Stimulated activated CD4-positive, alpha-beta T cell treated with anti-CD3 and anti-CD28 coated beads, TNF-alpha, amount 100 ng/mL, for 4 hours (primary cell): ENCODE measurements at places on chromosomes 11 and 22.

GRCh38 chr22:37752189-37753087, 55.3 kb upstream of the GCAT start:
- no peak for DNase-seq

DNA sequence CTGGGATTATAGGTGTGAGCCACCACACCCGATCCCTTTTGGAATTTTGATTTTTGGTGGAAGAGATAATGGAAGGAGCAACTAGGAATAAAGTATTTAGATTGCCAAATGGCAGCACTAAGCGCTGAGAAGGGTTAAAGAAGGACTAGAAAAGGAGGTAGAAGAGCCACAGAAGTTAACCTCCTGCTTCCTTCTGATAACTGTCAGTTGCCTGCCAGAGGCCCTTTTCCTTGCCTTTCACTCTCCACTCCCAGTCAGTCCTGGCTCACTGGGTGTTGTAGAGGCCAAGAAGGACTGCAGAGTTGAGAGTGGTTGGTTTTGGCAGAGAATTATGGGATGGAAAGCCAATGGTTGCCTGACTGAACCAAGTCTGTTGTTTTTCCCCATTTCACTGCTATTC, 19.3 kb downstream of the ZC3H12C start:
- DNase-seq: no peak

- no peak for DNase-seq
Observed at GRCh38 chr11:7655253-7656217, 17.8 kb downstream of the CYB5R2 start.

DNA sequence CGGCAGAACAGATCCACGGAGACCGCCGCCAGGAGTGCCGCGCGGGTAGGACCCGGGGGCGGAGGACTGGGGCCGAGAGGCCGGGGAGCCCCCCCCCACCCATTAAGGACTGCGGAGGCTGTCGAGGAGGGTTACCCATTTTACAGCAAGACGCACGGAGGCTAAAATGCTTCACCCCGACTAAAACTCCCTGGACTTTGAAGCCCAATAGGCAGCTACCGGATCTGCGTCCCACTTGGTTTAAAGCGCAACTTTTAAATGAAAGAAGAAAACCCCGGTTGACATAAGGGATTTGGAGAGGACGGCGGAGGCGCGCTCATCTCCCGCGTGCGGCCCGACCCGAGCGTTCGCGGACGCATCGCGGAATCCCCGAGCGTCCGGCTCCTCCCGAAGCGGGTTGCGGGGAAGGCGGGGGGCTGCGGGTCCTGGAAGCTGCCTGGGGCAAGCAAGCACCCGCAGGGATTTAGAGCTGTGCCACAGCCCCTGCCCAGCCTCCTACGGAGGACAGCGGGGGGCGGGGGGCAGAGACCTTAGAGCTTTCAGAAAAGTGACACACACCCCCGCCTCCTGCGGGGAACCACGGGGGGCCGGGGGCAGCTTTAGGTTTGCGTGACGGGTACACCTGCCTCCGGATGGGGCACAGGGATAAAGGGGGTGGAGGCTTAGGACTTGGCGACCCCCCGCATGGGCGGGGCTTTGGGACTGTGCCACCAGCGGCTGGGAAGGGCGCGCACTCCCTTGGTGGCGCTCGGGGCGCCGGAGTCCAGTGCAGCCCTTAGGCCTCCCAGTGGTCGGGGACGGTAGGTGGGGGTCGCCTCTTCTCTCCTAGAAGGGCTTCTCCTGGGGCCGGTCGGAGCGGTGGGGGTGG, 760 bp upstream of the CELSR1 start:
- DNase-seq: no peak

GRCh38 chr11:58531865-58532341, 24.0 kb upstream of the OR5B21 start:
- no peak for DNase-seq

DNA sequence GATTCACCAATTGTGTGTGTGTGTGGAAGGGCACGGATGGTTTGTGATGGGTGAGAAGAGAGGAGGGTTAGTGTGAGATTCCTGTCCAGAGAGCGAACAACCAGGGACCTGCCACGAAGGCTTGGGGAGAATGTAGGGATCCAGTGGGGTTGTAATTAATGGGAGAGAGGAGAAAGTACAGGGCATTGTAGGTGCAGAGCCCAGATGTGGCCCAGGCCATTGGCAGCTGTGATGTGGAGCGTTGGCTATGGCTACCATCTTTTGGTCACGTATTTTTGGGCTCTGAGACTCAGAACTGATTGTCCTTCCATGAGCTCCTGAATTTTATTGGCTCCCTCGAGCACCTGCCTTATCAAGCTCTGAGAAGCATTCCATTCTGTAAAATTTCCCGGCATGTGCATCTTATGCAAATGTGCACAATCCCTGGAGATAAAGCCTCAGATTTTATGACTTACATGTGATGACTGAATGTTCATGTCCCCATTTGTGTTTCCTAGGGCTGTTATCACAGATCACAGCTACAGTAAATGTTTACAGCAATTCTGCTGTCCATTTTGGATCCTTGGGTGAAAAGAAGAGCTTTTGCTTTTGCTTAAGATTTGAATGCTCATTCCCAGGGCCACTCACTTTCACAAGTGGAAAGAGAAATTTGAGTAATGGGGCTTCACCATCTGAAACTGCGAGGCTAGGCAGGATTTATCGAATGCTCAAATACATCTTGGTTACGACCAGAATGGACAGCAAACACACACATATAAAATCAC, 33.1 kb downstream of the SLC5A1 start:
- DNase-seq: no peak

DNA sequence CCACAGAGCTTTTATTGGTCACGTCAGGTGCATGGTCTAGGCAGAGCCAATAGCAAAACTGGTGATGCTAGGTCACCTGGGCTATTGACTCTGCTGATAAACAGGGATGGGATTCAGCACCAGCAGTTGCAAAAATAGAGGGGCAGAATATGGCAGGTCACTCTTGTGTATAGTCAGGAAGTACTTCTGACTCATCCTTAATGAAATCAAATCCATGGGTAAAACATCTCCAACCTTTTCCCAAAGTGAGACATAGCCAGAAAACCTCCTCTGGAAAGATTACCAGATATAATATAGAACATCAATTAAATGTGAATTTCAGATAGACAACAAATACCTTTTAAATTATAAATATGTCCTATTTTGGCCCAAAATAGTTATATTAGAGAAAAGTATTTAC, 383.2 kb downstream of the METTL15 start:
- no peak for DNase-seq

- DNase-seq: no peak
Observed at GRCh38 chr11:66950112-66950535, 8.1 kb downstream of the PC start.

DNA sequence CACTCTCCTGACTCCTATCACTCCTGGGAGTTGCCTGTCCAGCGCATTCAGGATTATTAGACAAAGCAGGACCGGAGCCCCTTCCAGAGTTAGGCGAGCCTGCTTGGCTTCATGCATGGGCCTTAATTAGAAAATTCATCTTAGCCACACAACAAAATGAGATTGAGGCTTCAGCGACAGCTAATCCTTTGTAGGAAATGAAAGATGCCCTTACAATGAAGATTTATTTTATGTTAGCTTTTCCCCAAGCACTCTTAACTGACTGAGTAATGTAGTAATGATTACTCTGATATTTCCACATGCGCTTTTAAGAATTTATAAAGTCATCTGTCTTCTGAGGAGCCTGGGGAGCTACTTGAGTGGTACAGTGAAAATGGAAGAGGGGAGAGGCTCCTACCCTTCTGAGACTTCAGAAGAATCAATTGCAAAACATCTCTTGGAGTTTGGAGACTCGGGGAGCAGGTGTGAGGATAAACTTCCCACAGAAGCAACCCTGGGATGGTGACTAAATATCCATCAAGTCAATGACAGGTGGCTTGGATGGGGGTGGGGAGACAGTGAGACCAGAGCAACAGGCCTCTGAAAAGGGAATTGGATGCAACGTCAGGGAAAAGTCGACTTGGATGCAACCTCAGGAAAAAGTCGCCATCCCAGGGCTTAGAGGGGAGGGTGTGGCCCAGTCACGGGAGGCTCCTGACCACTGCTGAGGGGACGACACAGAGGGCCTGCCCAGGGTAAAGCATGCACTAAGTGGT, 434.5 kb upstream of the B3GAT1 start:
- DNase-seq: no peak

GRCh38 chr11:113557926-113558325, 82.7 kb upstream of the DRD2 start:
- DNase-seq: no peak

DNA sequence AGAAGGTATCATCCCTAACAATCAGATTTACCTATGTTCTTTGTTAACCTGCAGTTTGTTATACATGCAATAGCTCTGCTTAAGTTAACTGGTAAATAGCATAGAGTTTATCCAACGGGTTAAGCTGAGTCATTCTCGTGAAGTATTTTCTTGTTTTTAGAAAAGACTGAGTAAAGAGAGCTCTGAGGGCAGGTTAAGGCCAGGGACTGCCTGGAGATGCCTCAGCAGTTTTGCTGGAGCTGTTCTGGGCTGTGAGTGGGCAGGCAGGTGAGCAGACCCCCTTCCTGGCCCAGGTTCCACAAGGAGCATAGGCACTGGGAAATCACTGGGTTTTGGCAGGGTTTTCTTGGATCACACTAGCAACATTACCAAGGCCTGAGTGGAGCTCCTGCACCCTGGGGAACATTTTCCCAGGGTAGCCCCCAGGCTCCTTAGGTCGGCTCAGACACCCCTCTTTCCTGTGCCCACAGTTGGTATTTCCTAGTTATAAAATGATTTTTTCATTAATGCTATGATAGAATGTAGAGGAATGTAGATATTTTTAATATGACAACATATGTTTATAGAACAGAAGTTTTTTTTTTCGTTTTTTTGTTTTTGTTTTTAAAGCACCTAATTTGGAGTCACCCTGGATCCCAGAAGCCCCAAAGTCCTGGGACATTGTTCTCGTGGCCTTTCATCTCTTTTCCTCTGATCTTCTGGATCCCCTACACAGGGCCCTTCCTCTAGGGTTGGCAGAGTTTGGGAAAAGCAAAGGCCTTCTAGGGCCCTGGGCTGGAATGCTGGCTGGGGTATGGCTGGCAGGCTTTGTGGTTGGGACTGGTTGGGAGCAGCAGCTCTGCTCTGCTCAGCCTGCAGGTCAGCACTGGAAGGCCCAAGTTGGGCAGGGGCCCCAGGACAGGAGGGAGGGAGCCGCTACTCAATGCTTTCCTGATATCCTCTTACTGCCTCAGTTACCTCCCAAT, 26.7 kb downstream of the IRAG1 start:
- DNase-seq: no peak

DNA sequence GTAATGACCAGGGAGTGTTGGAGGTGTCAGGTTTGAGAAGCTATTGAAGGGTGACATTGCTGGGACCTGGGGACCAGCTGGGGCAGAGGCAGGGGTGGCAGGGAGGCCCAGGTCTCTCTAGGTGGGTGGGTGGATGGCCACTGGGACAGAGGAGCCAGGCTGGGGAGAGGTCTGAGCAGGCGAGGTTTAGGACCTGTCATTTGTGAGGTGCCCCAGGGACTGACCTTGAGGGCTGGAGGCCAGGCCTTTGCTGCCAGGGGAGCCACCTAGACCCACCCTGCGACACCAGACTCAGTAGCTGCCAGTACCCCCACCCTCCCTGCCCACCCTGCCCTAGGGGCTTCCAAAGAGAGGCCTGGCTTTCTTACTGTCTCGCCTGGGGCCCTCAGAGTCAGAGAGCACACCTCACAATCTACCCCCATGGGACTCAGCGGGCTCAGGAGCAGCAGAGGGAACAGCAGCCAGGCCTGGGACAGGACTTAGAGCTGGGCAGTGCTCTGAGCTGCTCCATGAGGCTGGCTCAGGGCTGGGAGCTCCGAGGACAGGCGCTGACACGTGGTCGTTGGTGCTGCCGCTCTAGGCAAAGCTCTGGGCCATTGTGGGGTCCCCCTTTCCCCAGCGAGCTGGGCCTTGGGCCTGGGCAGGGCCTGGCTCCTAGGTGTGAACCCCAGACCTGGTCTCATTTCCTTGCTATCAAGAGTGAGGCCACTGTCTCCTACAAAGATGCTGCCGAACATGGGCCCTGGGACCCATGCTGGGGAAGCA, 28.6 kb upstream of the PPARA start:
- no peak for DNase-seq

- no peak for DNase-seq
Observed at GRCh38 chr22:26707090-26707489, 49.7 kb downstream of the MIAT start.

DNA sequence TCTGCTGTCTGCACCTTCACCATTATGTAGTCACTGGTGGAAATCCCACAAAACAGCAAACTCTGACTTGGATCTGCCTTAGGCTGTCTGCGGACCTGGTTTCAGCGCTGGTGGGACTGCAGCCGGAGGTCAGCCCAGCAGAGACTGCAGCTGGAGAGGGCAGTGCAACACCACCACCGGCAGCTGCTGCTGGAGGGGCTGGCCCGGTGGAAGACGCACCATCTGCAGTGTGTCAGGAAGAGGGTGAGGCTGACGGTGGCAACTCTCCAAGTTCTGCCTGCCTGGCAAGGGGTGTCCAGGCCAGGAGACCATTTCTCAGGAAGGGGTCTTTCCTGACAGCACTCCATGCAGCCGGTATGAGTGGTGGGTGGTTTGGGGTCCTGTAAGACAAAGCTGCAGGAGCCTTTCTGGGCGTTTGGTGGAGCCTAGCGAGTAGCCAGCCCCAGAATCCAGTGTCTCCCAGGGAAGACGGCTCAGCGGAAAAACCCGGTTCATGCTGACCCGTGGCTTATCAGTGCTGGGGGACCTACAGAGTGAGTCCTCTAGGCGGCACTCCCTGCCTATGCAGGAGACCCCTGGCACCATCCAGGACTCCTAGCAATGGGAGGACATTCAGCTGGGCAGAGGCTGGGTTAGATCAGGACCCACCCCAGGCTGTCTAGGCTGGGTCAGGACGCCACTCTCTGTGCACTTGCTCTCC, 50.8 kb downstream of the PISD start:
- DNase-seq: no peak

DNA sequence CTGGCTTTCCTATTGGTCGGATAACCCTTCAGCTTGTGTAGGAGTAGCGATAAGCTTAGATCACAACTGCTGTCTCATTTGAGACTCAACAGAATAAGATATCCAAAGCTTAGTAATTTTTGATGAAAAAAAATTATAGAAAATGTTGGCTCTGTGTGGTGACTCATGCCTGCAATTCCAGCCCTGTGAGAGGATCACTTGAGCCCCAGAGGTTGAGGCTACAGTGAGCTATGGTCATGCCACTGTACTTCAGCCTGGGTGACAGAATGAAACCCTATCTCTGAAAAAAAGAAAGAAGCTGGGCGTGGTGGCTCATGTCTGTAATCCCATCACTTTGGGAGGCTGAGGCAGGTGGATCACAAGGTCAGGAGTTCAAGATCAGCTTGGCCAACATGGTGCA, 55.6 kb upstream of the RRM1 start:
- no peak for DNase-seq

DNA sequence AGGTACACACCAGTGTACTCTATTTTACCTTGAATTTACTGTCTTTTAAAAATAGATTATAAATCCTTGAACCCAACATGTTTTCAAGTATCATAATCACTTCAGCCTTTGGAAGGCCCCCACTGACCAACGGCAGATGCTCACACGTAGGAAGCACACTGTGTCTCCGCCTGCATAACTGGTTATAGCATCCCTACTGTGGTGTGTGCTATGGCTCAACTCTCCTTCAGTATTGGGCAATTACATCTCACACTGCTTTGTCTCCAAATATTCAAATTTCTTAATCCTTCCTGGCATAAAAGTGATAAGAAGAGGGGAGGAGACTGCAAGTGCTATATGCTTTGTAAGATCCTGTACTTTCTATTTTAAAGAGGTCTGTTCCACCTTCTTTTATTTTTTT, 165.7 kb downstream of the CADM1 start:
- no peak for DNase-seq

GRCh38 chr11:66847461-66848232, 4.4 kb downstream of the RCE1 start:
- DNase-seq: no peak
